Natural killer cell (primary cell): ENCODE measurements at places on chromosomes 16 and 17.
A peak's percentile ranks its signal among the peaks of the same experiment; 100 is the strongest.

DNA sequence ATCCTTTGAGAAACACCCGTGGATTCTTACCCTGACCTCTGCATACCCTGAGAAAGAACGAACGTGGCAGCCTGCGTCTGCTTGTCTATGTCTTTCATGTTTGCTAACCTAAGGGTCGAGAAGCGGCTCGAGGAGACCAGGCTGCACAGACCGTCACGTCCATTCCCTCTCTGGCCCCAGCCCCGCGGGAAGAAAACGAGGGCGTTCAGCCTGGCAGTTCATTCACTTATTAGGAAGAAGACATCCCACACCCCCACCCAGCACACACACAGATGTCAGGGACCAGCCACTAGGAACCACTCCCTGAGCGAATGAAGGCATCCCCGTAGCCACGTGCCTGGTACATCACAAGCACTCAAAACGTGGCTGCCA lies 655 bp upstream of the MTHFSD start:
- DNase-seq = no peak

GRCh38 chr17:34219405-34219804 lies 35.7 kb upstream of the CCL2 start:
- no peak for DNase-seq

GRCh38 chr17:39791111-39791992 lies 53.6 kb downstream of the GRB7 start:
- peak; percentile 73 for DNase-seq

GRCh38 chr17:69716556-69716955 lies 302.1 kb downstream of the MAP2K6 start:
- no peak for DNase-seq

DNA sequence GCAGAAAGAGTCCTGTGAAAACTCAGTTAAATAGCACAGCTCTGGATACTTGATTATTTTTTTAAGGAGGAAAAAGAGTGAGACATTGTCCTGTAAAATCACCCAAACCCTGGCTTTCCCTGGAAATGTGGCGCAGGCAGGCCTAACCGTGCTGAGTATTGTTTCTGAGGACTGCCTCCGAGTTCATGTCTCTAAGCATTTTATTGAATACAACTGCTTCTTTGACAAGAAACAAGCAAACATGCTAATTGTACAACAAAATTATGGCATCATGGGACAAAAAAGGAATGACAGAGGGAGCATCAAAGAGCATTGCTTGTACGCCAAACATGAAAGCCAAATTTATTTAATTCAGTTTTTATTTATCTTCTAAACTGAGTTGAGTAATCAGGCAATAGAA lies 64.5 kb upstream of the HSBP1 start:
- no peak for DNase-seq

DNA sequence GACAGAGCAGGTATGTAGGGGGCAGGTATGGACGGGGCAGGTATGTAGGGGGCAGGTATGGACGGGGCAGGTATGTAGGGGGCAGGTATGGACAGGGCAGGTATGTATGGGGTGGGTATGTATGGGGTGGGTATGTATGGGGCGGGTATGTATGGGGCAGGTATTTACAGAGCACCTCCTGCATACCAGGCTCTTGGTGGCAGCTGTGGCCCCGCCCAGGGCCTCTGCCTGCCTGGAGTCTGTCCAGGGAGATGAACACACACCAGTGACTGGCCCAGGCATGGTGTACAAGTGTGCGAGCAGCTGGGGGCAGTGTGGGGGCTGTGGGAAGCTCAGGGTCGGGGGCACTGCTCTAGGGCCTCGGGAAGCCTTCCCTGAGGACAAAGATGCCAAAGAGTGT lies 4.4 kb downstream of the RPL3L start:
- DNase-seq = no peak
